Activated T-helper 1 cell treated with anti-CD3 and anti-CD28 coated beads, Interleukin-12 subunit alpha, Interleukin-12 subunit beta, Interleukin-2, Interleukin-4 antibody, amounts not matched to agents 30 ng/mL and 10 ng/mL and 1 ng/mL, durations not matched to agents 14 hours and 24 hours and 36 hours (primary cell): ENCODE measurements at places on chromosomes 4 and X. TPM values are rescaled to one million over a fixed set of nuclear protein-coding genes. Genes with fewer than 3 reads are reported as not detected.

Gene TMEM271
- not detected in 2 replicates for total RNA-seq

Gene CYTL1
- not detected in 2 replicates for total RNA-seq

Gene ZNF674
- total RNA-seq: 1.8 and 3.5 TPM in 2 replicates

Gene ADAMTS3
- total RNA-seq: not detected in 2 replicates

DNA sequence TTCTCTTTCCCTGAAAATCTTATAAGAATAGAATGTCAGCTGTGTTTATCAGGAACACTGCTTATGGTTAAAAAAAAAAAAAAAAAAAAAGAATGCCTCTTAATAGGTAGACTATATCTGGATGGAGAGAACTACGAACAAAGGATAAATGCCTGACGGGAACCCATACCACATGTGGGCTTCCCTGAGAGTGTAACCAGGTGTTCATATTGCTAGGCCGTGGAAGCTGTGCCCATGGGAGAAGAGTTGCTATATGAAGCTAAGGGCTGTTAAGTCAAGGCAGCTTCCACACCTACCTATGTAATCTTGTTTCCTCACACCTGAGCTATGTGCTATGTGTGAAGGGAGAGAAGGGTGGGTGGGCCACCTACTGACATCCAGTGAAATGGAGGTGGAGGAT is 27.3 kb downstream of the TMEM184C start:
- H3K4me3 ChIP-seq: no peak overlapping the region
- H3K36me3 ChIP-seq: peaks cover 28% of the 10 kb centered on the region
- H3K27ac ChIP-seq: no peak overlapping the region
- H3K27me3 ChIP-seq: no peaks in the 10 kb centered on the region

DNA sequence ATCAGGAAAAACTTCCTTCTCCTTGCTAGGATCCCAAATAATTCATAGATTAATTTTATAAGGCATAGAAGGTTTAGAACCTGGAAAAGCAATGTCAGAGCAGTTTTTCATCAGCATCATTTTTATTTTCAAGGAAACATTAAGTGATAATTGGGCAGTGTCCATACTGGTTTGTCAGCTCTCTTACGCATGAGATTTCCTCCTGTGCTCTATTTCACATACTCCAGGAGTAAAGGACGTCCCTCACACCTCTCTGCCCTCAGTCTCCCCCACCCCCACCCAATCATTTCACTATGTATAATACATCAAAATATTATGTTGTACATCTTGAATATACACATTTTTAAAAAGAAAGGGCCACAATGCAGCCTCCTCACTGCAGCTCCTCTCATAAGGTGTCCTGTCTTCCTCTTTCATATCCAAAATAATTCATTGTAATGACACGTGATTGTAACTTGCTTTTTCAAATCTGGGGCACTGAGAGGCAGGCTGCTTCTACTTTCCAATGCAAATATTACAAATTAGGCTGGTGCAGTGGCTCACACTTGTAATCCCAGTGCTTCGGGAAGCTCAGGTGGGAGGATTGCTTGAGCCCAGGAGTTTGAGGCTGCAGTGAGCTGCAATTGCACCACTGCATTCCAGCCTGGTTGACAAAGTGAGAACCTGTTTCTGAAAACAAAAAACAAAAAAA is 34.4 kb downstream of the ARHGEF38 start:
- DNase-seq: no peak
- no peak overlapping the region for H3K27ac ChIP-seq
- no peaks in the 10 kb centered on the region for H3K36me3 ChIP-seq
- no peak overlapping the region for H3K4me3 ChIP-seq

DNA sequence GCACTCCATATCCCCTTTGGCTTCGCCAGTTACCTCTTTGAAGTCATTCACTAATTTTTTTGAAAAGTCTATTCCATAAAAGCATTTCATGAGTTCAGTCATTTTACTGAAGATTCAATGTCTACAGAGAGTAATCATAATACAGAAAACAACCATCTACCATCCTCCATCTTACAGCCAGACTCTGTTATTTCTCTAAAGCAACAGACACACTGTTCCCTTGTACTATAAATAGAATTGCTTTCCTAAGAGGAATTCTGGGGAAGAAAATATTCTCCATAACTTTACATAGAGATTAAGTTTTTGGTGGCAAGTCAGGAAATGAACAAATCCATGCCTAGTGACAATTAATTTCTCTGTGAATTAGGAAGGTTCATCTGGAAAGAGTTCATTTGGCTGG is 37.0 kb downstream of the XK start:
- peaks cover 8% of the 10 kb centered on the region for H3K27me3 ChIP-seq
- H3K27ac ChIP-seq: no peak overlapping the region
- H3K4me1 ChIP-seq: no peaks in the 10 kb centered on the region
- no peak for DNase-seq
- H3K36me3 ChIP-seq: no peaks in the 10 kb centered on the region

- no peak overlapping the region for H3K27ac ChIP-seq
- no peaks in the 10 kb centered on the region for H3K36me3 ChIP-seq
- no peak overlapping the region for H3K4me3 ChIP-seq
Observed at GRCh38 chr4:155079871-155080270, 128.6 kb upstream of the NPY2R start.

DNA sequence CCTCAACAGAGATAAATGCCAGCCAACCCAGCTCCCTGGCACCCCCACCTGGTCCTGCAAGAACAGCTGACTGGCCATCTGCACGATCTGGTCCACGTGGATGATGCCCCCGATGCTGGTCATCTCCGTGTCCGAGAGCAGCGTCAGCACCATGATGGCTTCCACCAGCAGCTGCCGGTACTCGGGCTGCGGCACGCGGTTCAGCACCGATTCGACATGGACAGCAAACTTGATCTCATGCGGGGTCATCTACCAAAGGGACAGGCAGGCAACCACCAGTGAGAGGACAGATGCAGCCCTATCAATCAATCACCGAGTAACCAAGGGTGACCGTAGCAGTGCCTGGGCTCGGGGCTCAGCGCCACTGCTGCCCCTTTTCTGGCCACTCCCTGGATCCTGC is 89.8 kb downstream of the PHKA2 start:
- H3K27ac ChIP-seq: no peak overlapping the region
- no peaks in the 10 kb centered on the region for H3K27me3 ChIP-seq
- H3K4me3 ChIP-seq: no peak overlapping the region
- DNase-seq: no peak

DNA sequence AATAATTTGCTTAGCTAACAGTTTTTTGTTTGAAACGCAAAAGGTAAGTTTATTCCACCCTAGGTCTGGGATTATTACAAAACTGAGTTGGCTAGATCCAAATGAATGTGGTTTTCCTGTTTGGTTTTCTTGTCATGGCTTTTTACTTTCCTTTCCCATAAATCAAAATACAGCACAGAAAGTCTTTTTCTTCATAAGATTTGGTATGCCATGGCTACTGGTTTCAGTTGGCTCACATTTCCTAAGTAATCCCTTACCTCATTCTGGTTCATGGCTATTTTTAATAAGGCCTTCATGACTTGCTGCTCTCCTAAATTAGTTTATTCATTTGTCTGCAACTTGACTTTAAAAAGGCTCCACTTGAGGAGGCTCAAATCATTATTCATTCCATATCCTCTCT is 12.9 kb upstream of the PAK3 start:
- DNase-seq: no peak
- no peaks in the 10 kb centered on the region for H3K4me1 ChIP-seq
- H3K4me3 ChIP-seq: no peak overlapping the region

GRCh38 chr4:98663226-98664006 is 5.0 kb upstream of the TSPAN5 start:
- peak; percentile 56 for DNase-seq
- H3K4me1 ChIP-seq: peaks cover 62% of the 10 kb centered on the region
- no peaks in the 10 kb centered on the region for H3K27me3 ChIP-seq
- H3K4me3 ChIP-seq: peak overlapping the region; percentile 80

GRCh38 chr4:83054928-83055327 is 19.9 kb downstream of the COPS4 start:
- no peak overlapping the region for H3K4me3 ChIP-seq
- no peak overlapping the region for H3K27ac ChIP-seq
- no peak for DNase-seq
- no peaks in the 10 kb centered on the region for H3K27me3 ChIP-seq
- peaks cover 20% of the 10 kb centered on the region for H3K36me3 ChIP-seq

DNA sequence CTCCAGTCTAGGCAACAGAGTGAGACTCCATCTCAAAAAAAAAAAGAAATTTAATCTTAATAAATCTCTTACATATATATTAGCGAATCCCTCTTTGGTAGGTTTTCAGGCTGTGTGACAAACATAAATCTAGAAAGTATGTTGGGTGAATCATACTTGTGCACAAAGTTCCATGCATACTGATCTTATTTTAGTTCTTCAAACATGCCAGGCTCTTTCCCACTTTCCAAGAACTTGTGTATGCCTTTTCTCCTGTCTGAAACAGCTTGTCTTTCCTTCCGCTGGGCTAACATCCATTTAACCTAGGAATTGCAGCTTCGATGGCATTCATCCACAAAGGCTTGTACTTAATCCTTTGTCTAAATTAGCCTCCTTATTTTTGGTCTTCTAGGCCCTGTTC is 156.6 kb upstream of the CASK start:
- no peak for DNase-seq
- H3K36me3 ChIP-seq: peaks cover 4% of the 10 kb centered on the region
- H3K4me1 ChIP-seq: peaks cover 5% of the 10 kb centered on the region

- H3K36me3 ChIP-seq: peaks cover 29% of the 10 kb centered on the region
- no peak overlapping the region for H3K4me3 ChIP-seq
- no peak for DNase-seq
- no peaks in the 10 kb centered on the region for H3K27me3 ChIP-seq
- no peak overlapping the region for H3K27ac ChIP-seq
Observed at GRCh38 chr4:128284317-128284716, 3.3 kb downstream of the PGRMC2 start.

DNA sequence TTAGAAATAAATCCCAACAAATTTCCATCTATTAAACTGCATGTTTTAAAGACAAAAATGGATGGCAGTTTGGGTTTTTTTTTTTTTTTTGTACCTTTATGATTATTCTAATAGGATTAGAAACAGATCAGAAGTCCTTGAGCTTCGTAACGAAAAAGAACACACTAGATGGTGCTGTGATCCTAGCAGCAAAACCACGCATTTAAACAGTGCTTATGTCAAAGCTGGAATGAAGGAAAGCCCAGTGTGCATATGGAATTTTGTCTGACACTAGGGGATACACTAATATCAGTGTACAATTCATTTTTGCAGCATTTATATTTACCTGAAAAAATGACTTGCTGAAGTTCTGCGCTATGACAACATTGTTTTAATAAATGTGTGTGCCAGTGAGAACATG is 229.1 kb downstream of the VEGFC start:
- no peaks in the 10 kb centered on the region for H3K27me3 ChIP-seq
- no peak overlapping the region for H3K27ac ChIP-seq
- DNase-seq: no peak
- no peaks in the 10 kb centered on the region for H3K4me1 ChIP-seq

DNA sequence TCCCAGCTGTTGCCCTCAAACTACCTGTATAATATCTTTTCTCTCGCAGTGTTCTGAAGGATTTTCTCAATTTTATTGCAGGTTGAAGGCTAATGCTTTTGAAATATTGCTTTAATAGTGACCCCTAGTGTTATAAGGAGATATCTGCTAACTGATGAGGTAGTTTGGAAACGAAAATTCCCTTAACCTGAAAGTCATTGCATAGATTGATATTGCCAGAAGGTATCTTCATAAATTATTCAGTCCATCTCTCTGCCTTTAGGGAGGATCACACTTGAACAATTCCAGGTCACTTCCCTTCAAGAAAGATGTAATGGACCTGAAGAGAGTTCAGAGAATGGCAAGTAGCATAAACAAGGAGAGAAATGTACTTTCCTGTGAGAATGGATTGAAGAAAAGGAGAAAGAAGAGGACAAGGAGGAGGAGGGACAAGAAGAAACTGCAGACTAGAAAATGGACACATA is 44.1 kb downstream of the TIGD4 start:
- no peak overlapping the region for H3K27ac ChIP-seq
- peaks cover 6% of the 10 kb centered on the region for H3K27me3 ChIP-seq
- DNase-seq: no peak

DNA sequence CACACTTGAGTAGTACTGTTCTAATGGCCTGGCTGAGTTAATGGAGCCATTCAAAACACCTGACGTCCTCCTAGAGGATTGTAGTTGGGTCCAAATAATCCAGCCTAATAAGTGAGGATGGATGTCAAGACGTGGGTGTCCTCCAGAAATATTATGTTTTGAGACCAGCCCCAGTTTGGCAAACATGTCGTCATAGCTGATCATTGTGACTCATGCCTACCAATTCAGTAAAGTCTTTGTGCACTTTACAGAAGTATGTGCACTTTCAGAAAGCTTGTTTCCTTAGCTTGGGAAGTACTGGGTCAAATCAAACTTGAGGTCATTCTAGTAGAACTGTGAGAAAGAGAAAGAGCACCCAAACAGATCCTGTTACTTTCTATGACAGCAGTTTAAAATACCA is 37.6 kb upstream of the GLRA2 start:
- H3K27me3 ChIP-seq: peaks cover 2% of the 10 kb centered on the region
- peaks cover 8% of the 10 kb centered on the region for H3K4me1 ChIP-seq
- no peak overlapping the region for H3K27ac ChIP-seq
- no peak overlapping the region for H3K4me3 ChIP-seq
- H3K36me3 ChIP-seq: no peaks in the 10 kb centered on the region

GRCh38 chr4:148776941-148777340 is 334.7 kb upstream of the NR3C2 start:
- H3K4me1 ChIP-seq: no peaks in the 10 kb centered on the region
- DNase-seq: no peak
- H3K27ac ChIP-seq: no peak overlapping the region
- H3K27me3 ChIP-seq: no peaks in the 10 kb centered on the region

DNA sequence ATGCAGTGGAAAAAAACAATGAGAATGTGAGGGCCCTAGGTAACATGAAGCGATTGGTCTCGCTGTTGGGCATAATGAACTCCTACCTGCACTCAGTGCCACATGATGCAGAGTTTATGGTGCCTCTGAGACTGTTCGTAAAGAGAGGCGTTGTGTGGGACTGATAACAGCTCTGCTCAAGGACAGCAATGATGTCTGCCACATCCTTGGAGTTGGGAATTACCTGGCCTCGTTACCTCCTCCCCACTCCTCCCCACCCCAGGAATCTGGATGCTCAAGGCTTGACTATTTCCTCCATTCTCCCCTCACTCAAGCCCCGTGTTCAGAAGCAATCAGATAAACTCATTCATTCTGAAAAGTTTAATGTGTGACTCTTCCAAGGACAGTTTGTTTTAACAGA is 148.0 kb upstream of the JADE1 start:
- no peaks in the 10 kb centered on the region for H3K27me3 ChIP-seq
- no peaks in the 10 kb centered on the region for H3K4me1 ChIP-seq
- H3K27ac ChIP-seq: no peak overlapping the region
- no peak overlapping the region for H3K4me3 ChIP-seq

- peak overlapping the region; percentile 8 for H3K27ac ChIP-seq
- no peaks in the 10 kb centered on the region for H3K36me3 ChIP-seq
- H3K4me3 ChIP-seq: no peak overlapping the region
- peaks cover 44% of the 10 kb centered on the region for H3K27me3 ChIP-seq
- peaks cover 6% of the 10 kb centered on the region for H3K4me1 ChIP-seq
- no peak for DNase-seq
Observed at GRCh38 chr4:20252656-20253282, 1.1 kb downstream of the SLIT2 start.

- peak; percentile 16 for DNase-seq
- H3K27ac ChIP-seq: peak overlapping the region; percentile 83
- no peaks in the 10 kb centered on the region for H3K36me3 ChIP-seq
- peaks cover 29% of the 10 kb centered on the region for H3K4me1 ChIP-seq
- peak overlapping the region; percentile 11 for H3K4me3 ChIP-seq
Observed at GRCh38 chrX:31070057-31070468, 1.8 kb downstream of the FTHL17 start.
